ENCODE measurements at places on chromosomes 7 and 10.

DNA sequence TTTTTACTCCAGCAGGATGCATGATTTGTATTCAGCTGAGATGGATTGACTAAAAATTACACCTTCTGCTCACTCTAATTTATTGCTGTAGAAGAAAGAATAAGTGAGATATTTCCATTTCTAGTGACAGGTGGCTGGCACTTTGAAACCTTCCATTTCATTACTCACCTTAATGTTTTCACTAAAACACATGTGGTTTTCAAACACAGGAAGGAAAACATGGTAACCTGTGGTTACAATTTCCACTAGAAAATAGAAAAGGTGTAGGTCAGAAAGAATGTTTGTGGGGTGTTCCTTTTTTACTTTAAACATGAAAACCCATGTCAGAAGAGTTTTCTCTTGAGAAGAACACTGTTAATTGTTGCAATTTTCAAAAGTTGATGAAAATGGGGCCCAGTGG, 12.0 kb upstream of the PRKCQ start:
- DNase-seq = no peak

GRCh38 chr7:143248761-143249354, 14.4 kb upstream of the GSTK1 start:
- DNase-seq = no peak

- no peak for DNase-seq
These were observed 18.4 kb upstream of the COBL start for GRCh38 chr7:51335057-51335456.

GRCh38 chr7:2140216-2141020, 92.3 kb downstream of the MAD1L1 start:
- no peak for DNase-seq

DNA sequence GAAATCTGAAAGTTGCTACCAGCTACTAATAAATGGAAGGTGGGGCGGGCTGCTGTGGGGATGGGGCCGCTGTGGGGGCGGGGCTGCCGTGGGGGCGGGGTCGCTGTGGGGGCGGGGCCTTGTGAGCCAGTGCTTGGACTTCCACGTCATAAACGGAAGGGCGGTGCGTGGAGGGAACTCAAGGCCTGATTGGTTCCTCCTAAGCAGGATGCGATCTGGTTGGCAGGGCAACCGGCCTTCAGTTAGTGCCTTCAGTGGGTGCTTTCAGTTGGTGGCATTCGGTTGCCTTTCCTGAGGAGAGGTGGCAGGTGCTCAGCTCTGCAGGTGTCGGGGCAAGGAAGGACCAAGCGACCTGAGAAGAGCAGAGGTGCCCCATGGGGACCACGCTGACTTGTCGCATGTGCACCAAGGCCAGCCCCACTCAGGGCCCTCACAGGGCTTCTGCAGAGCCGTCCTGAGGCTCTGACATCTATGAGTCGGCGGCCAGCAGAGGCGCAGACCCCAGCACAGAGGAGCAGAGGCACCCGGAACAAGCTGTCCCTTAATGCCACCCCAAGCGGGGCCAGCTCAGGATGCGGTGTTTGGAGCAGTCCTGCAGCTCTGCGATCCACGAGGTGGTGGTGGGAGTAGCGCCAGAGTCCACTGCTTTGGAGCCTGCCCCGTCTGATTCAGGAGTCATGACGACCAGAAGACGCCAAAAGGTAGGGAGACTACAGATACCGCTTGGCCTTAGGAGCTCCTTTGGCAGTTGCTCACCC, 54.4 kb upstream of the PDSS1 start:
- no peak for DNase-seq

DNA sequence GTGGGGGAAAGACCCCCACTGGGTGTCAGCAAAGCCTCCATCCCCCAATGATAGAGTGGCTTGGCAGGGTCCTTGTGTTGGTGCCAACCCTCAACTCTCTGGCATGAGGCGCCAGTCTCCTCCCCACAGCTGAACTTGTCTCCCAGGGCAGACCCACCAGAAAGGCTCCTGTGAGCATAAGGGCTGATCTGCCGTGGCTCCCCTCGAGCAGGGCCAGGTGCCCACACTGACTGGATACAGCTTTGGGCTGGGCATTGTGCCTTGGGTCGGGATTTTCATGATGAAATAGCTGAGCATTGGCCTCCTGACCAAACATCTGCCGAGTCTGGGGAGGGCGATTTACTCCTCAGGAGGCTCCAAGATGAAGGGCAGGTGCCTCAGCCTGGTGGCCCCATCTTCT, 68.1 kb upstream of the NPTX2 start:
- DNase-seq = no peak

DNA sequence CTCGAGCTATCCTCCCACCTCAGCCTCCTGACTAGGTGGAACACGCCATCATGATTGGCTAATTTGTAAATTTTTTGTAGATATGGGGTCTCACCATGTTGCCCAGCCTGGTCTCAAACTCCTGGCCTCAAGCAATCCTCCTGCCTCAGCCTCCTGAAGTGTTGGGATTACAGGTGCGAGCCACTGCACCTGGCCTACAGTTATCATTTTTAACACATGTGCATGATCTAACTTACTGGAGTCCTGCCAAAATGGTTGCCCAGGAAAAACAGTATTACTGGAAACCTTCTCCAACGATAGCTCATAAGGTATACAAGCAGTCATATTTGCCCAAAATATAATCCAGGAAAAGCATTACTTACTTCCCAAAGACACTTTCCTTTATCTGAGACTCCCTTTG, 20.2 kb downstream of the MRPL32 start:
- DNase-seq = no peak

Measured in T follicular helper cell (primary cell).